Trophoblast cell (in vitro differentiated cells and primary cell): ENCODE measurements at places on chromosomes 7 and 10.
A peak's percentile ranks its signal among the peaks of the same experiment; 100 is the strongest.

DNA sequence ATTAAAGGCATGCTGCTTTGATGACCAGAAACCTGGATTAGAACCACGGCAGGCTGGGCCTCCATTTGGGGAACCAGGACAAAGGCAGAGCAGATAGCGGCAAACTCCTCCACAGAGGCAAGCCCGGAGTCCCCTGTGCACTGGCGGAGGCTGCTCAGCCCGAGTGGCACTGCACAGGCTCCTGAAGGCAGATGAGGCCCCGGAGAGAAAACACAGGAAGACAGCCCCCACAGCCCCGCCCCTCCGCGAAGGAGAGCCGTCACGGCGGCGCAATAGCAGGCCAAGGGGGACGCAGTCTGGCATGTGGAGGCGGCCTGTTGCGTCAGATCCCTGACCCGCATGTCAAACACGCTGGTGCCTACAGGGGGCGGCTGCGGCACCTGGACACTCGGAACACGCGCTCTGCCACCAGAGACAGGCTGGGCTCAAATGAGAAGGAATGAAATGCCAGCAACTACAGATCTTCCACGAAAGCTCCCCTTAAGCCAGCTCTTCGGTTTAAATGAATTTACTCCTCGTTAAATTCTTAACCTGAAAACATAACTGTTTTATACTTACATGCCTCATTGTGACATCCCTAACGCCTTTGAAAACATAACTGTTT, 128.5 kb downstream of the MAD1L1 start:
- no peak overlapping the region for H3K4me3 ChIP-seq
- no peaks in the 10 kb centered on the region for H3K27me3 ChIP-seq
- peaks cover 19% of the 10 kb centered on the region for H3K4me1 ChIP-seq
- no peak overlapping the region for H3K27ac ChIP-seq

- no peak for DNase-seq
- H3K4me1 ChIP-seq = no peaks in the 10 kb centered on the region
- no peak within 1 kb of the TSS for H3K4me3 ChIP-seq
- no peaks in the 10 kb centered on the region for H3K36me3 ChIP-seq
Measured at GRCh38 chr7:95324431-95324830, at the start of gene PON1. TSS of gene PON1 (minus strand) at chr7:95324532. CDS start at chr7:95324475, 57 bp downstream.

GRCh38 chr7:74306004-74306729, 17.0 kb downstream of the CLIP2 start:
- no peaks in the 10 kb centered on the region for H3K27me3 ChIP-seq
- H3K4me1 ChIP-seq = peaks cover 2% of the 10 kb centered on the region
- no peak overlapping the region for H3K4me3 ChIP-seq

- no peaks in the 10 kb centered on the region for H3K27me3 ChIP-seq
- H3K27ac ChIP-seq = no peak overlapping the region
- no peak overlapping the region for H3K4me3 ChIP-seq
- H3K36me3 ChIP-seq = no peaks in the 10 kb centered on the region
- no peaks in the 10 kb centered on the region for H3K4me1 ChIP-seq
Measured at GRCh38 chr10:64350665-64351064, 829.5 kb downstream of the REEP3 start.

DNA sequence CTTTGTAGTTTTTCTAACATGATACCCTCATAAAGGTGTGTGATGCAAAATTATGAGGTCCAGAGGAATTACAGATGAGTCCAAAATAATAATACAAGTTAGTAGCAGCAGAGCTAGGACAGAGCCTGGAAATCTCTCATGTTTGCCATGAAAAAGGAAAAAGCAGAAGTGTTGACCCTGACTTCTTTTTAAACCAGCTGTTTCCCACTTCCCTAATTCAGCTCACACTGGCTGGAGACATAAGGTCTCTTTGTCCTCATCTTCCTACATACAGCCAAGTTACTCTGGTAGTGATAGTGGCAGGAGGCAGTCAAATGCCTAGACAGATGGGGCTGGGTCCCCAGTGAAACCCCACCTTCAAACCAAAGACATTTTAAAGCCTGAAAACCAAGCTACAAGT, 269.2 kb downstream of the C7orf25 start:
- no peak overlapping the region for H3K4me3 ChIP-seq
- DNase-seq = no peak
- H3K27me3 ChIP-seq = no peaks in the 10 kb centered on the region
- H3K36me3 ChIP-seq = no peaks in the 10 kb centered on the region
- no peaks in the 10 kb centered on the region for H3K4me1 ChIP-seq
- H3K27ac ChIP-seq = no peak overlapping the region

DNA sequence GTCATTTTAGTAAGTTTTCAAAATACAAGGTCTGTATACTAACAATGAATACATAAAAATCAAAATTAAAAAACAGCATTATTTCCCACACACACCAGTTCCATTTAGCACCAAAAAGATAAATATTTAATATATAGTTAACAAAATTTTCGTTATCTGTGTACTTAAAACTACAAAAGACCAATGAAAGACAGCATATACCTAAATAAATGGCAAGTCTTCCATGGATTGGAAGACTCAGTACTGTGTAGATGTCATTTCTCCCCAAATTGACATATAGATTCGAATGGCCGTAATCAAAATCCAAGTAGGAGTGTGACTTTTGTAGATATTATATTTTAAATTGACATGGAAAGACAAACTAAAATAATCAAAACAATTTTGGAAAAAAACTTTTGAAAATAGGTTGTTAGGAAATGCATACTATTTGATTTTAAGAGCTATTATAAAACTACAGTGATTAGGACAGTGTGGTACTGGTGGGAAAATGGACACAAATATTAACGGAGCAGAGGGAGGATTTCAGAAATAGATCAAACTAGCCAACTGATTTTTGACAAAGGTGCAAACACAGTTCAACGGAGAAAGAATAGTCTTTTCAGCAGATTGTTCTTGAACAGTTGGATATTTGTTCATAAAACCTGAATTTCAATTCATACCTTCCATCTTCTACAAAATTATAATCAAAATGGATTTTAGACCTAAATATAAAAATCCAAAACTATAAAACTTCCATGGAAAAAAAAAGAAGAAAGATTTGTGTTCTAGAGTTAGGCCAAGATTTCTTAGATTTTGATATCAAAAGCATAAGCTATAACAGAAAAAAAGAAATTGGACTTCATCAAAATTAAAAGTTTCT, 14.8 kb upstream of the KLF14 start:
- H3K36me3 ChIP-seq = no peaks in the 10 kb centered on the region
- DNase-seq = no peak
- no peaks in the 10 kb centered on the region for H3K4me1 ChIP-seq

GRCh38 chr7:81903115-81903514, 133.3 kb upstream of the HGF start:
- DNase-seq = no peak
- no peak overlapping the region for H3K27ac ChIP-seq
- H3K4me3 ChIP-seq = no peak overlapping the region
- no peaks in the 10 kb centered on the region for H3K27me3 ChIP-seq
- no peaks in the 10 kb centered on the region for H3K36me3 ChIP-seq

DNA sequence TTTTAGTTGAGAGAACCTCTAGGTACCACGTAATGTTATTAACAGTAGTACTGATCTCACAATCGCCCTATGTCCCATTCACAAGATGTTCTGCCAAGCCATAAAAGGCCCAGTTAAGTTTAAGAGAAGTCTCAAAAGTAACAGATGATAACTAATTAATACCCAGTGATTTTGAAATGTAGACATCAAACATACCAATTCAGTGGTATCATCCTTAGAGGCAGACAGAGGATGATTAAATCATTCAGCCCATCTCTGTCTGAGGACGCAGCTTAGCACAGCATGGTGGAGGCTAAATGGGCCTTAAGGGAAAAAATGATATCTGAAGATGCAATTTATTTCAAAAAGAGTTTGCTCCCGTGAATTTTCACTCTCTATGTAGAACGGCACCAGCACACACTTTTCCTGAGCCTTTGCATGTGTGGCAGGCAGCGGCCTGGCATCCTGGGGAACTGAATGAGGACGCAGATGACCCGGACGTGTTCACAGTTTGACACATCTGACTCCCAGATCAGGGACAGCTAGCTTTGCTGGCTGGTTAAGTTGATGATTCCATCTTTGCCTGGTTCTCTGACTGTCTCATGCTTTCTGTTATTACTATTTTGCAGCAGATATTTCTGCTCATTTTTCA, 13.4 kb downstream of the EGFR start:
- H3K27me3 ChIP-seq = no peaks in the 10 kb centered on the region
- no peak overlapping the region for H3K27ac ChIP-seq

GRCh38 chr7:101169838-101170551, 4.6 kb upstream of the VGF start:
- no peaks in the 10 kb centered on the region for H3K36me3 ChIP-seq
- peaks cover 38% of the 10 kb centered on the region for H3K4me1 ChIP-seq
- H3K4me3 ChIP-seq = no peak overlapping the region
- H3K27ac ChIP-seq = no peak overlapping the region
- peaks cover 57% of the 10 kb centered on the region for H3K27me3 ChIP-seq
- DNase-seq = peak; percentile 40

DNA sequence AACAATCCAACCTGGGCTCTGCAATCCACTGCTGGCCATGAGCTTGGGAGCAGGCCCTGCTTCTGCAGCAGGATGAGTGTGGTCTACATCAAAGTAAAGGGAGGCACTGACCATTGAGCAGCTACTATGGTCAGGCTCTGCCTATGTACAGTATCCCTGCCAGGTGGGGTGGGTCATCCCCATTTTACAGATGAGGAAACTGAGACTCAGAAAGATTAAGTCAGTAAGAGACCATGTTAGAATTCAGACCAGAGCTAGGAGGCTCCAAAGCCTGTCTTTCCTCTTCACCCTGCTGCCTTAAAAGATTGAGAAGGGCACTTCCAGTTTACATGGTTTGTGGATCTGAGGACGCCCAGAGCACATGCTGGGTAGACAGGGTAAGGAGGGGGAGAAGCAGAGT, 27.1 kb upstream of the CDH23 start:
- no peak overlapping the region for H3K27ac ChIP-seq
- H3K4me1 ChIP-seq = peaks cover 3% of the 10 kb centered on the region
- H3K4me3 ChIP-seq = no peak overlapping the region
- H3K27me3 ChIP-seq = no peaks in the 10 kb centered on the region
- no peak for DNase-seq

GRCh38 chr10:20698837-20699236, 198.3 kb downstream of the NEBL start:
- no peaks in the 10 kb centered on the region for H3K4me1 ChIP-seq
- H3K36me3 ChIP-seq = no peaks in the 10 kb centered on the region
- no peak overlapping the region for H3K27ac ChIP-seq
- DNase-seq = no peak

DNA sequence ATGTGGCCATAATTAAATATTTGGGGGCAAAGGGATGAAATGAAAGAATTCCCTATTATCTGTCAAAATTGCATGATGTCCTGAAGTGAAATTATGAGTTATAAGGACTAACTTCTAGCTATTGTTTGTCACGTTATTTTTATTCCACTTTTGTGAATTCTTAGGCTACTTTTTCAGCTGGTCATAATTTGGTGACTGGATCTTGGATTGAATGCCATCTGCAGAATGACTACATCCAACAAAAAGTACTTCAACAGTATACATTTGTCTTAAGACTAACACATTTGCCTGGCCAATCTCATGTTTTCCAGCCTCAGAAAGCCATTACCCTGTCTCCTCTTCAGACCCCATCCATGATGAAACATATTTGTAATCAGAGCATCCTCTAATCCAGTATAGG, 48.1 kb upstream of the WNT16 start:
- H3K4me1 ChIP-seq = no peaks in the 10 kb centered on the region
- no peak overlapping the region for H3K4me3 ChIP-seq
- no peak for DNase-seq
- no peak overlapping the region for H3K27ac ChIP-seq
- H3K27me3 ChIP-seq = no peaks in the 10 kb centered on the region
